ENCODE measurements at places on chromosomes 13 and 19.

DNA sequence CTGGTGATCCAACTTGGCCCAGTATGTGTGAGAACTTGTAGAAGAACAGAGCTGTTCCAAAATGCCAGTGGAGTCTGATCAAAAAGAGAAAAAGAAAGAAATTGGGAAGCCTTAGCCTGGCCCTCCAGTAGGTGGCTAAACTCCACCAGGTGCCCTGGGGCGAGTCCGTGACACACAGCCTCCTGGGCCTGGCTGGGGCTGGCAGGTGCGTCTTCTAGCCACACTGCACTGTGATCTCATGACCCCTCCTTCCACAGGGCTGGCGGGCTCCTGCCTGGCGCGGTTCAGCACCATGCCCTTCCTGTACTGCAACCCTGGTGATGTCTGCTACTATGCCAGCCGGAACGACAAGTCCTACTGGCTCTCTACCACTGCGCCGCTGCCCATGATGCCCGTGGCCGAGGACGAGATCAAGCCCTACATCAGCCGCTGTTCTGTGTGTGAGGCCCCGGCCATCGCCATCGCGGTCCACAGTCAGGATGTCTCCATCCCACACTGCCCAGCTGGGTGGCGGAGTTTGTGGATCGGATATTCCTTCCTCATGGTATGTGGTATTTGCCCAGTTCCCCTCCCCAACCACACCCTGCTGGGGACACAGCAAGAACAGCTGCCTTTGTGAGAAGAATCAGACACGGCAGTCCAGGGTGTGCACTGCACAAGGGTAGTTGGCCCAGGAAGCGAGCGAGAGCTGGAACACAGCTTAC, 53.7 kb downstream of the RAB20 start:
- no peak for DNase-seq

GRCh38 chr13:26651234-26651633, 93.8 kb downstream of the WASF3 start:
- no peak for DNase-seq

GRCh38 chr19:41799444-41800000, 3.1 kb downstream of the CEACAM3 start:
- no peak for DNase-seq

GRCh38 chr13:77565635-77566034, 30.1 kb downstream of the SCEL start:
- no peak for DNase-seq

DNA sequence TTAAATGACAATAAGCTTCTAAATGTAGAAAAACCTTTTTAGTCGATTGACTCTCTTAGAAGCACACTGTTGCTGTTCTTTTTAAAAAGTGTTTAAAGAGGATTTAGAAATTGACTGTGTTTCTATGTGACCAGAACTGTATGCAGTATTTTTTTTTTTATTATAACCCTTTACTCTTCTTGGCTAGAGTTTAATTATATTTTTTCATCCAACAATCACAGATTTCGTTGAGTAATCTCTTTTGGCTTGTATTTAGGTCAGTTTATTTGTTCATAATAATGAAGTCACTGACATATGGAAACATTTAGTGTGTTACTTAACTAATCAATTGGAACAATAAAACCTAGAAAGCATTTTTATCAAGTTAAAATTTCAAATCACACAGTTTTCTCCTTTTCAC, 19.9 kb downstream of the CSNK1A1L start:
- DNase-seq, result no peak

GRCh38 chr13:33908116-33908515, 90.2 kb downstream of the RFC3 start:
- no peak for DNase-seq

GRCh38 chr13:22945321-22946226, 235.2 kb upstream of the SGCG start:
- DNase-seq, result no peak

Measured in NCI-H524 (cell line).